Stimulated activated CD4-positive, alpha-beta T cell treated with anti-CD3 and anti-CD28 coated beads, Interleukin-1b, Interleukin-23, amount 100 ng/mL, for 24 hours (primary cell): ENCODE measurements at places on chromosomes 1 and 21.

GRCh38 chr1:70738624-70739023, 309.0 kb downstream of the PTGER3 start:
- DNase-seq = no peak

- no peak for DNase-seq
Observed at GRCh38 chr21:39006571-39007311, 176.5 kb downstream of the PSMG1 start.

- no peak for DNase-seq
Observed at GRCh38 chr1:165858364-165858823, 31.0 kb downstream of the UCK2 start.

GRCh38 chr1:180173451-180173850, 18.8 kb downstream of the QSOX1 start:
- no peak for DNase-seq

- no peak for DNase-seq
Observed at GRCh38 chr1:240524356-240525069, 87.4 kb downstream of the GREM2 start.
